ENCODE measurements at places on chromosomes 1 and 21. TPM values are rescaled to one million over a fixed set of nuclear protein-coding genes. Genes with fewer than 3 reads are reported as not detected.
A peak's percentile ranks its signal among the peaks of the same experiment; 100 is the strongest.

CNTN2 gene
- total RNA-seq, result 0.30 TPM

DNA sequence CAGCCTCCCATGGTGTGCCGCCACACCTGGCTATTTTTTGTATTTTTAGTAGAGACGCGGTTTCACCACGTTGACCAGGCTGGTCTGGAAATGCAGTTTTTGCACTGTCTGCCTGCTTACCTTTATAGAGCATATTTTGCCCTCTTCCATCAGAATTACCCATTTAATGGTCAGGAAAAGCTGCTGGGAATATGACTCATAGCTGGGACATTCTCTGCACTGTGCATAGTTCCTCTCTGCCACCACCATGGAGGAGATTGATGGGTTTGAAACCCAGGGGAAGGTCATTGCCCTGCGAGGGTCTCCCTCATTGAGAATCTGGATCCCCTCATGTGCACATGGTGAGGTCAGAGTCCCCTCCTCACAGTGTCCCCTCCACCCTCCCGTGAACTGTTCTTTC, 32.1 kb downstream of the MX1 start:
- no peak for DNase-seq

DNA sequence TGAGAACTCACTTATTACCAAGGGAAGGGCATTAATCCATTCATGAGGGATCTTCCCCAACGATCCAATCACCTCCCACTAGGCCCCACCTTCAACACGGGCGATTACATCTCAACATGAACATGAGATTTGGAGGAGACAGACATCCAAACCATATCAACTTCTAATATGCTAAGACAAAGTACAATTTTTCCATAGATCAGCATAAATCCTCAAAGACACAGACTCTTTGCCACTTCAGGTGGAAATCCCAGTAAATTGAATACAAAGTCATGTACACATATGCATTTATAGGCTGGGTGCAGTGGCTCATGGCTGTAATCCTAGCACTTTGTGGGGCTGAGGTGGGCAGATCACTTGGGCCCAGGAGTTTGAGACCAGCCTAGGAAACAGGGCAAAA, 18.8 kb upstream of the CXADR start:
- no peak for DNase-seq

DNA sequence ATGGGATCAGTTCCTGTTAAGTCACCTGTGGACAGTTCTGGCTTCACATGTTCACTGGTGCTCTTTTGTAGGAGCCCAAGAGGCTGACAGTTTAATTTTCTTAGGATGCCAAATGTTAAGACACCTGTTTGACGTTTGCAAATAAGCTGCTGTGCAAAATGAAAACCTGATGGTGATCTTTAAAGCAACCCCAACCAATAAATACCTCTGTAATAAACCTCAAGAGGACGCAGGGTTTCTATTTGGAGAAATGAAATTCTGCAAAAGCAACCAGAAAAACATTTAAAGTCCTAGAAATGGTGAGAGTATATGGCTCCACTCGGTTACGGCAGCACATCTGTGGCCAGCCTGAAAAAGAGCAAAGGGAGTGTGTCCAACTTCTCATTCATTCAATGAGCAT, 5.7 kb upstream of the RHEX start:
- DNase-seq, result no peak

MAP10 gene
- total RNA-seq, result 2.3 TPM

- no peak for DNase-seq
Observed at GRCh38 chr1:214864896-214865688, 217.4 kb upstream of the KCNK2 start.

KCNK2 gene
- total RNA-seq, result 0.11 TPM

GRCh38 chr1:81754424-81754823, 46.3 kb upstream of the ADGRL2 start:
- no peak for DNase-seq

DISC1 gene
- total RNA-seq, result 5.5 TPM

DNA sequence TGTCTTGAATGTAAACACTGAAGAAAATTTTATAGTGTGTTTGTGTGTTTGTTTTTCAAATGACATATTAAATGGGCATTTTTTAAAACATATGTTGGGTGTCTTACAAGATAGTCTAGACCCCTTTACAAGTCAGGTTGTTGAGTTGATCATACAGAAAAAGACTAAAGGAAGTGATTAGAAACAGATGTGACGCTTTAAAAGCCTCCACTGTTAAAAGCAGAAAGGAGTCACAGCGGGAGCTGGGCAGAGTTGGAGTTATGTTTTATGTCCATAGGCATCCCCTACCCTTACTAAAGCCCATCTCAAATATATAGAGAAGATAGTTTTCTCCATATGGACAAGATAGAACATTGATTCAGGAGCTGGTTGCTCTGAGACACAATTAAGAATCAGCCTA, 393.9 kb downstream of the PLPP3 start:
- no peak for DNase-seq

DNA sequence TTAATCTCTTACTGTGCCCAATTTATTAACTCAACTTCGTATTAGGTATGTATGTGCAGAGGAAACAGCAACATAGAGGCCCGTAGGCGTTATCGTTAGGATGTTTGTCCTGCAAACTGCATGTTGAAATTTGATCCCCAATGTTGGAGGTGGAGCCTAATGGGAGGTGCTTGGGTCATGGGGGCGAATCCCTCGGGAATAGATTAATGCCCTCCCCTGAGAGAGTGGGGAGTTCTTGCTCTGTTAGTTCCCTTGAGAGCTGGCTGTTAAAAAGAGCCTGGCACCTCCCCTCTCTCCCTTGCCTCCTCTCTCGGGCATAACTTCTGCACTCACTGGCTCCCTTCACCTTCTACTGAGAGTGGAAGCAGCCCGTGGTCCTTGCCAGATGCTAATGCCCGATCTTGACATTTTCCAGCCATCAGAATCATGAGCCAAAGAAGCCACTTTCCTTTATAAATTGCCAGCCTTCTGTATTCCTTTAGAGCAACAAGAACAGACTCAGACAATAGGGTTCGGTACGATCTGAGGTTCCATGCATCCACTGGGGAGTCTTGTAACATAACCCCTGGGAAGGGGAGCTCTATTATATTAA, 149.0 kb upstream of the RAB4A start:
- no peak for DNase-seq

DNA sequence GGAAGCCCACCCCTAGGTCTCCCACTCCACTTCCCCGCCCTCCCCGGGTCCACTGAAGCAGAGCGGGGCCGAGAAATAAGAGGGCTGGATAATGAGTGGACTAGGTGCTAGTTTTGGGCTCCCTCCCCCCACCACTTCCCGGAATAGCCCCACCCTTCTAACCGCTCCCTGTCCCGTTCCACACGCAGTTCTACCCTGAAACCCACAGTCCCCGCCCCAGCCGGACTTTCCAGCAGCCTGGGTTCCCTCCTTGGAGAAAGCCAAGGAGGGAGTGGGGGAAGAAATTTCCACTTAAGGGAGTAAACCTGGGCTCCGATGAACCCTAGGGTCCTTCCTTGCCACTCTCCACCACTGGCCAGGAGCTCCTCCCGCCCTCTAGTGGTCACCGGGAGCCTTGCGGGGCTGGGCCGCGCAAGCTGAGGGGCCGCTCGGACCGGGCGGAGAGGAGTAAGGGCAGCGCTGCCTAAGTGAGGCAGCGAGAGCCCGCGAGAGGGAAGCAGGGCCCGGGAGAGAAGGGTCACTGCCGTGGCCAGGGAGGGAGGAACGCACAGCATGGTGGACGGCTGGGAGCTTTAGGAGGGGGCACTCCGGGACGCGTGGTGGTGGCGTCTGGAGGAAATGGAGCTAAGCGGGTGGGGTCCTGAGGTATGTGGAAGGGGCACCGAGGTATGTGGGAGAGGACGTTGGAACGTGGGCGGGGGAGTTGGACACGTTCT, 14.3 kb downstream of the THBS3 start:
- peak; percentile 93 for DNase-seq

DNA sequence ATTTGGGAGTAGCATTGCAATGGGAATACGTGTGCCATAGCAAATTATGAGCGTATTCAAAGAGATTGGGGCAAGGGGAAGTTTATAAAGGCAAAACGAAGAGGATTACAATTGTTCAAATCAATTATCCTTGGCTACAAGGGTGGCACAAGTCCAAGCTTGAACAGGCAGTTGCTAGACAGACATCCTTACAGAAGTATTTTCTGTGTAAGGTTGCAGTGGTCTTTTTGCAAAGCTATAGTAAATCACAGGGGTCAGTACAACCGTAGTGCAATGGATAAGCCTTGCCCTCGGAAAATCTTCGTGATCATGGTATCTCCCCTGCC, 37.4 kb upstream of the HAO2 start:
- DNase-seq, result no peak

- DNase-seq, result no peak
Observed at GRCh38 chr1:241666419-241666818, 14.3 kb downstream of the WDR64 start.

DIO1 gene
- not detected for total RNA-seq

NPR1 gene
- 14.9 TPM for total RNA-seq

GRCh38 chr1:36487906-36488305, 5.2 kb upstream of the CSF3R start:
- DNase-seq, result no peak

GRCh38 chr1:110875216-110875731, 2.3 kb downstream of the CD53 start:
- DNase-seq, result no peak

DNA sequence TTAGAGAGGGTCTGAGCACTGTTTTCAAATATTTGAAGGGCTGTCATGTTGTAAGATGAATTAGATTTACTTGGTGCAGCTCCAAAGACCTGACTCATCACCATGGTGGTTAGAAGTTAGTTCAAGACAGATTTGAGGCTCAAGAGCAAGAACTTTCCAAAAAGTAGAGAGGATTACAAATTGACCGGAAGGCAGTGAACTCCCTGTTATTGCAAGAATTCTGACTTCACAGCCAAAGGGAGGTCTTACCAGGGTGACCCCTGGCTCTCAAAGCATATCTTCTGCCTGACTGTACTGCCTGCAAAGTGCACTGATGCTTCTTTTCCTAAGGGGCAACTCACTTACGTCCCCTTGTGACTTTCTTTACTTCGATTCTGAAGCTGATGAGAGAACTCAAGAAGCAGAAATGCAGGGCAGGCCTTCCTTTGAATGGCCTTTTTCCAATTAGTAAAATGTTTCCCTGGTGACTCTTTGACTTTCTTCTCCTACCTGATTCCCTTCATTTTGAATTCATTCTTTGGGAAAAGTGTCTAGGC, 86.4 kb downstream of the NAV1 start:
- DNase-seq, result no peak

DNA sequence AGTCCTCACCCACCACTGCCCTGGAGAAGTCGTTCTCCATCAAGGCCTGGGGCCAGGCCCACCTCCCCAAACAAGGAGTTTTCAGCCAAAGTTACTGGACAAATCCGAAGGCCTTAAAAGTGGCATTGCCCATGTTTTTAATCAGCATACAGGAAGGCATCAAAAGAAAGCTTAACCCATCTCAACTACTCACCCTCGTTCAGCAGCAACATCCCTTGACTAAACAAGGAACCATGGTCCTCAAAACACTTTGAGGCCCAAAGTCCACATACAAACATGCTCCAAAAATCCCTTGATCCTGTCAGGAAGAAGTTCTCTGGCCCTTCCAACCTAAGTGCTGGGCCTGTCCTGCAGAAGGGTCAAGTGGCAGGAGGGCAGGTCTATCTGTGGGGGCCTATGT, 1.6 kb downstream of the CAPZB start:
- no peak for DNase-seq

DNA sequence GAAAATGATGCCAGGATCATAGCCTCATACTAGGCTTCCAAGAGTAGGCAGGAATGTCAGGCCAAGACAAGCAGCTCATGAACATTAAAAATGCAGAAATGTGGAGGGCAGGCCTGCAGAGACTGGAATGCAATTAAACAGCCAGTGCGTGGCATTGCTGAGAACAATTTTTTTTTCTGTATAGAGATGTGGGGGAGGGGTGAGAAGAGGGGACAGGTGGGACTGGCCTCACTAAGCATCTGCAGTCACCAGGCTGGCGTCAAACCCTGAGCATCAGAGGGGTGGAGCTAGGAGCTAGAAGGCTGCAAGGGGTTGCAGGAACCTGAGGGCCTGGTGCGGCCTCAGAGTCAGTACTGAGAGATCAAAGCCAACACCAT, 114.1 kb downstream of the TNR start:
- no peak for DNase-seq

DNA sequence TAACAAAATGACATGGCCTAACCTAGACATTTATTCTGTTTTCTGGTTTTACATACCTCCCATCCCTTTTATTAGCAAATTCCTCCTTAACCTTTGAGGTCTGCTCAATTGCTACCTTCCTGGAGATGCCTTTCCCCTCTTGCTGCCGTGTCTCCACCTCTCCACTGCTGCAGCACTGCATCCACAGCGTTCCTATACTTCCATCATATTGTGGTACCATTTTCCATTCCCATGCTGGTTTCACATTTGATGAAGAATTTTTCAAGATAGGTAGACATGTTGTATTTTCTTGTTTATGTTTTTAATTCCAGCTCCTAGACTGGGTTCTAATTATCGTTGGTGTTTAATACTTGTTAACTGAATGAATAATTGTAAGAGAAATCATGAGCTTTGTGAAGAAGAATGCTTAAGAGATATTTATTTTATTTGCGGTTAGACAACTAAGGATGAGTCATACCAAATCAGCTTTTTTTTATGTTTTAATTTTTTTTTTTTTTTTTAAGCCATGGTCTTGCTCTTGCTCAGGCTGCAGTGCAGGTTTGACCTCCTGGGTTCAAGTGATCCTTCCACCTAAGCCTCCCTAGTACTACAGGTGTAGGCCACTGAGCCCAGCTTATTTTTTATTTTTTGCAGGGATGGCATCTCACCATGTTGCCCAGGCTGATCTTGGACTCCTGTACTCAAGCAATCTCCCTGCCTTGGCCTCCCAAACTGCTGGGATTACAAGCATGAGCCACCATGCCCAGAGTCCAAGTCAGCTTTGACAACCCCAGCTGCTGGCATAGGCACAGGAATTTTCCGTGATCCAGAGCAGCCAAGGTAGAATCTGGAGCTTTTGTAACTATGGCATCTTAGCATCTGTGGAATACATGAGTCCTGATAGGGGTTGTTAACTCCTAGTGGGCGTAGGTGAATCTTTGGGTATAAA, 44.0 kb downstream of the ATP6V1G3 start:
- DNase-seq, result no peak

ADPRS gene
- total RNA-seq, result 17.6 TPM

DNA sequence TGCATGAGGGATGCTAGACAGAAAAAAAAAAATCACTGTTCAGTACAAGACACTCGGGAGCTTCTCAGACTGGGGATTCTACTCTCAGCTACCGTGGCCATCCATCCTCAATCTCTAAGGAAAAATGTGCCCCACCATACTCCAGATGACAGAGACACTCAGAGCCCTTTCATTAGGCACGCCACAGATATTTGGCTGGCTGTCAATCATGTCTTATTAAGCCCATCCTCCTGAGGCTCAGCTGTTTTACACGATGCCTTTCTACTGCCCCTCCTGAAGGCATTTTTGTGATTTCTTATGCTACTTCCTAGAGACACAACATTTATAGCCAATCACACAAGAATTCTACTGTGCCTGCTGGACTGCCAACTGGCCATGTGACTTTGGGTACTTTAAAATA, 92.9 kb downstream of the KIF14 start:
- DNase-seq, result no peak

KRTAP12-1 gene
- total RNA-seq, result not detected

GRCh38 chr1:11691302-11691914, at the start of gene DRAXIN:
TSS of gene DRAXIN (plus strand) at chr1:11691710. CDS start at chr1:11706259, 14,549 bp downstream.
- no peak for DNase-seq

- no peak for DNase-seq
Observed at GRCh38 chr1:40712997-40713396, 21.5 kb downstream of the NFYC start.

Measured in cardiac septum (tissue), 1 donor.